ENCODE measurements at places on chromosomes 12 and 14.

DNA sequence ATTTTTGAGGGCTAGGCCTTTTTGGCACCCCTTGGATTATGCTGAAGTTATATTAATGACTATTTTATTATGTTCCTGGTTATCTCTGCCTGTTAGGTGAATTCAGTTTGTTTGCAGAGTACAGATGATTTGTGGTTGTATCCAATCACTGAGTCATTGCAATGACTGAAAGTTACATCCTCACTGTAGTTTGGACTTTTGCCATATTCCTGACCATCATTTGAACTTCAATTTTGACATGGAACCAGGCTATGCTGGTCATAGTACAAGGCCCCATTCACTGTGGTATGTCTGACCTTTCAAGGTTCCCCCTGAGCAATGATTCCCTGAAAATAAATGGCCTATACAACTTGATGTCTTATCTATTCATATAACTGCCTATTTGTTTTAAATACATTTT lies 621.0 kb downstream of the CCER1 start:
- DNase-seq: peak; percentile 29

- no peak for DNase-seq
These were observed 68.1 kb downstream of the BORCS5 start for GRCh38 chr12:12425001-12425400.

DNA sequence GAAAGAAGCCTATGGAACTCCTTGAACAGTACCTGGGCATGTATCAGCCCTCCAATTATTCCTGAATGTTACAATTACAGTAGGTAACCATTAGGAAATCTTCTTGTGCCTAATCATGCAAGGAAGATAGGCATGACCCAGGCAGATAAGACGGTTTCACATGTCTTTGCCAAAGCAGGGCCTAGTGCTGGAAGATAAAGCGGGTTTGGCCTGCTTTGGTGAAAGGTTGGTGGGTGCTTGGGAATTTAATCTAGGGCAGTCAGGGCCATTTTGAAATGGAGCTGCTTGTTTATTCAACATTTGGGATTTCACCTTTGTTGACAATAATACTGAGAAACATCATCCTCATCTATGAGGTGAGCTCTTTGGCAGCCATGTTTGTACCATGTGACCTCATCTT lies 12.5 kb upstream of the SRSF5 start:
- DNase-seq: no peak

DNA sequence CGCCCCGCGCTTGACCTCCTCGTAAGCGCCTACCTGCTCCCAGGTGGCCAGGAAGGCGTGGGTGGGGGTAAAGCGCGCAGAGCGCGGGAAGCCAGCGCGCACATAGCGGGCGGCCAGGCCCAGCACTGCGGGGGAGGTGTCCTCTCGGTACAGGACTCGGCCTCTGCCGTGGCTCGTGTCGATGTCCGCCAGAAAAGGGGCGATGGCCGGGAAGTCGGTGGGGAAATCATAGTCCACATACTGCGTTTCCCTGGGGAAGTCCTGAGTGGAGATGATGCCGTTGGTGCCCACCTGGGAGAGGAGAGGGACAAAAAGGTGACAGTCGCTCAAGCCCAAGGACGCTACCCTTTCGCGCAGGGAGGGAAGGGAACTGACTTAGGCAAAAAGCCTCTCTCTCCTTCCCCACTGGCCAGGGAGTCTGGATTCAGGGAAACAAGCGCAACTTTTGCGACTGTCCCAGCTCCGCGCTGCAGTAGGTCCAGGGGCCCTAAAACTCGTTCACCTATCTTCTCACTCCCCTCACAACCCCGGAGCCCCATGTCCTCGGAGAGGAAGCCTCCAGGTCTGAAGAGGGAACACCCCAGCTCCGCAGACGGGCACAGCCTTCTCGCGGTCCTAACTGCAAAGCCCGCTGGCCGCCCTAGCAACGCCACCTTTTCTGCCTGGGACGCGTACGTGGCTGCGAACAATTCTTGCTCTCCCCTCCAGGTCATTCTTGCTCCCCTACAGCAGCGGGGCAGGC lies 815 bp downstream of the NID2 start:
- DNase-seq: no peak

- no peak for DNase-seq
These were observed 61.7 kb upstream of the PTPRR start for GRCh38 chr12:70982286-70982685.

DNA sequence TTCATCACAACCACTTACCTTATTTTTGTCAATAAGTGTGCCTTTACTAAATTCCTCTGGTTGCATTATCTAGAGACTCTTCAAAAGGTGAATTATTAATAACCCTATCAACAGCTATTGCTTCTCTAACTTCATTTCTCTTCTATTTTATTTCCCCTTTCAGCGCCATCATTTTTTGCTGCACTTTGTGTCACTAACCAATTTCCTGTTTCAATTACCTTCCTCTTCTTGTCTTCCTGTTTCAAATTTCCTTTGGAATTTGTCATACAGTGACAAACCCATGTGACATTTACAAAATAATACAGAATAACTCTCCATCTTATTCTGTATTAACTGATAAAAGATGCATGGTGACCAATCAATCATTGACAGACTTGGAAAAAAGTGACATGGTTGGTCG lies 12.2 kb upstream of the CLEC2A start:
- DNase-seq: no peak

DNA sequence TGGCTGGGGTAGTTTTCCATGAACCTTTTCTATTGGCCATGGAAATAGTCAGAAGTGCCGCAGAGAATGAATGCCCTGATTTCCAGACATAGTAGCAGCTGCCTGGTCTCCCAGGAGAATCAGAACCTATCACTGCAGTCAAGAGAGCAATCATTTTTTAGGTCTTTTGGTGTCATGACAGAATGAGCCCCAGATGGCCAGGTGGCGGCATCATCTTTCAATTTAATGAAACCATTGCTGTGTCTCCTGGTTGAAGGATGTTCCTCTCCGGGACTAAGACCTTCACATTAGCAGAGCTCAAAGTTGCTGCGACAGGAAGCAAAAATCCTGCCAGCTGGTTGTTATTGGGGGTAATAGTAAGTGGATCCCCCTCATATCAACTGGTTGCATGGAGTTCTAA lies 18.8 kb downstream of the TNFAIP2 start:
- DNase-seq: no peak

- no peak for DNase-seq
These were observed 270.7 kb upstream of the GARIN2 start for GRCh38 chr14:66918527-66918926.

DNA sequence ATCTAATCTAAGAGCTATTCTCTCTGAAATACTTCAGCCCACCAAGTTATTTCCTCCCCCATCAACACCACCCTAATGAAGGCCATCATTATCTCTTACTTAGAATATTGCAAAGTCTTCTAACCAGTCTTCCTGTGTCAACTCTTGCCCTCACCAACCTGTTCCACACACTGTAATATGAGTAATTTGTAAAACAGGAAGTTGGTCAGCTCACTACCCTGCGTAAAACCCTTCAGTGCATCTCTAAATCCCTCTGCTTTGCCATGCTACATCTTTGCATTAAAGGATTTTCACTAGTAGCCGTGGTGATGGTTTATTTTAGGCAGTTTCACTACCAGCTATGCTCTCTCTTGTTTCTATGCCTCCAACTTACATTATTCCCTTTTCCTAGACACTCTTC lies 70.0 kb downstream of the KIF21A start:
- DNase-seq: peak; percentile 9

- DNase-seq: no peak
These were observed 68.8 kb upstream of the NOS1 start for GRCh38 chr12:117430246-117430645.

DNA sequence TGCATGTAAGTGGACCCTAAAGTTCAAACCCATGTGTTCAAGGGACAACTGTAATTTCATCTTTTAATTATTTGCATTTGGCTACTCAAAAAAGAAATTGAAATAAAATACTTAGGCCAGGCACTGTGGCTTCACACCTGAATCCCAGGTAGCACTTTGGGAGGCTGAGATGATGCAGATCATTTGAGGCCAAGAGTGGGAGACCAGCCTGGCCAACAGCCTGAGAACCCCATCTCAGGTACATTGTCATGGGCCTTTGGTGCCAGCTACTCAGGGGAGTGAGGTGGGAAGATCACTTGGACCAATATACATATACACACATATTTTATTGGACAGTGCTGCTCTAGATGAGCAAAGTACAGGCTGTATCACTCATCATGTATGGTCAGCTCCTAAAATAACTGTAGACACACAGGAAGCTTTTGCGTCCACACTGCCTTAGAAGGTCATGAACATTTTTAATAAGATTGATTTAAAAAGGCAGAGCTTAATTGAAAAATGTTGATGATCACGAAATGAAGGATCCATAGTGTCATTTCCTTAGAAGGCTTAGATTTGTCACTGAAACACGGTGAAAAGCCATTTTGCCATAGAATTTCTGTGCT lies 2.5 kb upstream of the ZCCHC8 start:
- no peak for DNase-seq

DNA sequence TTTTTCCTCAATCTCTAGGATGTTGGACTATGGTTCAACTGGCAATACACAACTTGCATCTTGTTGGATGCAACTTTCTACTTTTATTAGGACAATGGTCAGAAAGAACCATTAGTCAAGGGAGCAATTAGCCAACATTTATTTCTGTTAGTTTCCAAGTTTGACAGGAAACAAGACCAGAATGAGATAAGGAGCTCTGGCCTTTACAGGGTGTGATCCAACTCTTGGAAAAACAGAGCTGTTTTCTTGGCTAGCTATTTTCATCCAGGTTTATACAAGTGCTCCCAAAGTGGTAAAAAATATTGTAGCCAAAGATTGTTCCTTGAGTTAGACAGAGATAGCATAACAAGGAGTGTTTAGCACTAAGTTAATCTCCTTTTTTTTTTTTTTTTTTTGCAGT lies 3.9 kb upstream of the SYNE2 start:
- no peak for DNase-seq

DNA sequence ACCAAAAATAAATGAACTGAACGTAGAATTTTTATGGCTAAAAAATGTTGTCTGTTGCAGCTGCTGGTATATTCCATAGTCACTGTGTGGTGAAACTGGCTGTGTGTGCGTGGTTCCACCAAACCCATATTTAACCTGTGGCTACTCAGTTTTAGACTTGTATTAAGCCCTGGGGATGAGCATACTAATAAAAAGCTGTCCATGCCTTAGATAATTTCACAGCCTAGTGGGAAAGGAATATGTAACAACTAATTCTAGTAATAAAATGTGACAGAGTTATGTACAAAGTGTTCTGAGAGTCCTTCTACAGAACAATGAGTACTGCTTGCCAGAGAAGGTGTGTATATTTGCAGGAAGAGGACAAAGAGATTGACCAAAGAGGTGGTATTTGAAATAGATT lies 125.5 kb downstream of the TMTC3 start:
- no peak for DNase-seq

DNA sequence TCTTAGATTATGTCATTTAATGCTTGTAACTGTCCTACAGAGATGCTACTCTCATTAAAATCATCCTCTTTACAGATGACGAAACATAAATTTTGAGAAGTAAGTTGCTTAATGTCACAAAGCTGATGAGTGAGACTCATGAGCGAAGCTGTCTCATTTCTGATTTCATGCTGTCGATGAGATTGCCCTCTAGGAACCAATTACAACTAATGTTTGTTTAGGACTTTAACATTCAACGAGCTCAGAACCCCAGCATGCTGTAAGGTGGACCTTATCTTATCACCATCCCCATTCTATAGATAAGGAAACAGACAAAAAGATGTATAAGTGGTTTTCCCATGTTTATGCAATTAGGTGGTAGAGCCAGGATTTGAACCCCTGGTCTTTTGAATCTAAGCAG lies 23.1 kb downstream of the BHLHE41 start:
- DNase-seq: no peak

GRCh38 chr12:109056891-109057290 lies 4.5 kb downstream of the USP30 start:
- DNase-seq: no peak

DNA sequence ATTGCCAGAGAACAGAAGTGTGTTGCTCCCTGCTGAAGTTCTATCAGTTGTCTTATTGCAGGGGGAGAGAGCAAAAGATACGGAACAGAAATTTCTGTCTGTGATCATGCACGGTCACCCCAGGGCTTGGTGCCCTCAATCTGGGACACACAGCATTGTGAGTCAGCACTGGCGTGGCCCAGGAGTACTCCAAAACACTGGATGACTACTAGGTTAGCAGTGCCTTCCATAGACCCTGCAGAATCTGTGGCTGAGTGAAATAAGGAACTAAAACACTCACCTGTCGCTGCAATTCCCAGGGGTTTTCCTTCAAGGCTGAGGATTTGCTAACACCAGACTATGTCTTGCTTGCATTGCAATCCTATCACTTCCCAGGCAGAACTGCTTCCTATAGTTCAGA lies 165.5 kb downstream of the ANO6 start:
- no peak for DNase-seq

GRCh38 chr12:25771476-25771875 lies 187.0 kb upstream of the RASSF8 start:
- DNase-seq: no peak

GRCh38 chr12:74741112-74741511 lies 203.5 kb downstream of the ATXN7L3B start:
- no peak for DNase-seq

DNA sequence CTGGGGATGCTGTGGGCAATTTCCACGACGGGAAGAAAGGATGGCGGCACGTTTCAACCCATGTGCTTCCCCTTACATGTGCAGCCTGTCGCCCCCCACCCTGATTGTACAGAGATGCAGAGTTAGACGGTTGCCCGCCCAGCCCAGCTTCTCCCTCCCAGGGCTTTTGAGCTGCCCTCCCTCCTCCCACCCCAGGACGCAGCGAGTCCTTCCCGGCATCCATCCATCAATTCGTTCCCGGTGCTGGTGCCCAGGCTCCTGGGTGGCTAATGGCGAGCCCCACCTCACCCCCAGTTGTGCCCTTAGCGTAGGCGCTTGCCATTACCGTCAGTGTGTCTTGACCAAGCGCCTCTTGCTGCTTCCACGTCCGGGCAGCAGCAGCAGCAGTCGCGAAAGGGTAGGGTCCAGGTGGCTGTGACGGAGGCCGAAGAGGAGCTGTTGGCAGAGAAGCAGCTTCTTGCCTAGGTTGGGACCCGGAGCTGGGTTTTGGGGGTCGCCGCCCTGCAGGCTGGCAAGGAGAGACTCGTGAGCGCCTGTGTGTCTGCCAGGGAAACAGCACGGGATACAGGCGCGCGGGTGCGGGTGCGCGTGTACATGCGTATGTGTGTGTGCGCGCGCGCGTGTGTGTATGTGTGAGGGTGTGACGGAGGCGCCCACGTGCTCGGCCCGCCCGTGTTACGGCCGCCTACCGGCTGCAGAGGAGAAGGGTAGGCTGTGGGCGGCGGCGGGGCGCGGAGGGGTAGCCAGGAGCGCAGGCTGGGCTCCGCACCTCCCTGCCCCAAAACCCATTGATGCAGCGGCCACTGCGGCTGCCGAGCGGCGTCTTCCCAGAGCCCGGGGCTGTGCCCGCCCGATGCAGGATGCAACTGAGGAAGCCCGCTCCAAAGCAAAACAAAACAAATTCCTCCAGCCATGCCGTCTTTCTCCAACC lies at the start of gene SLC6A15:
Gene SLC6A15, minus strand, starts transcription at position 602 of the 931 bp plus-strand sequence. CDS start 20,679 bp downstream, outside the sequence.
- peak; percentile 84 for DNase-seq

DNA sequence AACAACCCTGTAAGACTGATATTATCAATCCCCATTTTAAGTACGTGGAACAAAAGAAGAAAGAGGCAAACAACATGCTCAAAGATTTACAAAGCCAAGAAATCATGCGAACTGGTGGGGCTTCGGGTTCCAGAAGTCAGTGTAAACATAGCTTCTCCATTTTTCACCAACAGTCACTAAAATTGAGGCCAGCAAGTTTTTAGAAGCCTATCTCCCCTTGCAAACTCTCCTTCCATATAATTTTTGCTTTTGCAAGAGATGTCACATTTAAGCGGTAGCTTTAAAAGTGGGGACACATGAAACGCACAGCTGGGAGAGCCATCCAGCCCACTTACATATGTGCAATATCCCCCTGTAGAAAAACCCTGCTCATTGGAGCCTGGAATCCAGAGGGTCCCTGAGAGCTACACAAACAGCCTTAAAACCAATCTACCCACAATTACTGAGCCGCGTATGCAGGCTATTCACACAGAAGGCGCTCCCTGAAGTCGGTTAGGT lies 797 bp downstream of the SLC11A2 start:
- peak; percentile 41 for DNase-seq
